ENCODE measurements at places on chromosomes 1 and 21. TPM values are rescaled to one million over a fixed set of nuclear protein-coding genes. Genes with fewer than 3 reads are reported as not detected.

Gene SLC35E2B
- 61.6 TPM for total RNA-seq

Gene PROK1
- not detected for total RNA-seq

Gene ZNF648
- total RNA-seq, result 0.31 TPM

Gene C8A
- total RNA-seq, result not detected

Gene SH2D1B
- total RNA-seq, result not detected

Gene FCRLB
- total RNA-seq, result 3.1 TPM

Gene MPZL1
- total RNA-seq, result 278 TPM

Gene SLX9
- total RNA-seq, result 6.1 TPM

Gene RAP1GAP
- 26.4 TPM for total RNA-seq

Gene IGSF3
- 115 TPM for total RNA-seq

Gene ABCA4
- 0.94 TPM for total RNA-seq

DNA sequence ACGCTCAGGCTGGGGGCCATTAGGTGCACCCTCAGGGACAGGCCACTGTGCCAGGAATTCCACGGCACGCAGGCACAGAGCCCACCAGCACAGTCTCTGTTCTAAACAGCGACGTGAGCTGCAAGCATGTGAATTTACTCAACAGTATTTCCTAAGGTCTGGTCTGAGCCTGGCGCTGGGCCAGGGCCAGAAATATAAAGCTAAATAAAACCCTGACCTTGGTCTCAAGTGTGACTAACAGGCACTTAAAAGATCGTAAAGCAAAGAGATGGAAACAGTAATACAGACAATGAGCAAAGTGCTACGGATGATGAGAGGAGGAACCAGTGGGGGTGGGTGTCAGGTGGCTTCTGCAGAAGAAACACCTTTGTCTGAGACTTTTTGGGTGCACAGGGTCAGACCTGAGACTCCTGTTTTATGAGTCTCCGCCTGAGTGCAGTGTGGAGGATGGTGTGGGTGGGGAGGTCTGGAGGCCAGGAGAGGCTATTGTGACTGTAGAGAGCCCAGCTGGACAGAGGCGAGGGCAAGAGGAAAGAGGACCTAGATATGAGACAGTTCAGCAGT is 53.4 kb upstream of the EDN2 start:
- DNase-seq, result no peak

DNA sequence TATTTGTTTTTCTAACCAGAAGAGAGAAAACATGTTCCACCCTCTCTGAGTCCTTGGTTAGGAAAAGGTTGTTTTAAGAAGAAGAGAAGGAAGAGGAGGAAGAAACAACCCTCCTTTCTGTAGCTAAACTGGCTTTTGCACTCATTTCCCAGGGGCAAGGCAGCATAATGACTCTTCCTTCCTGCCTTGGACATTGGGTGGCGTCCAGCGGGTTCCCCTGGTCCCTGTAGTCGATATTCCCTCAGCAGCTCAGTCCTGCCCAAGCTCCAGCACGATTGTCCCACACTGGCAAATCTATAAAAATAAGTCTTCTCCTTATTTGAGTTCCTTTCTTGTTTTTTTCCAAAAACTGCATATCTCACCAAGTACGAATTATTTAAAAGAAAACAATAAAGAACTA is 81.2 kb downstream of the TEX35 start:
- no peak for DNase-seq

DNA sequence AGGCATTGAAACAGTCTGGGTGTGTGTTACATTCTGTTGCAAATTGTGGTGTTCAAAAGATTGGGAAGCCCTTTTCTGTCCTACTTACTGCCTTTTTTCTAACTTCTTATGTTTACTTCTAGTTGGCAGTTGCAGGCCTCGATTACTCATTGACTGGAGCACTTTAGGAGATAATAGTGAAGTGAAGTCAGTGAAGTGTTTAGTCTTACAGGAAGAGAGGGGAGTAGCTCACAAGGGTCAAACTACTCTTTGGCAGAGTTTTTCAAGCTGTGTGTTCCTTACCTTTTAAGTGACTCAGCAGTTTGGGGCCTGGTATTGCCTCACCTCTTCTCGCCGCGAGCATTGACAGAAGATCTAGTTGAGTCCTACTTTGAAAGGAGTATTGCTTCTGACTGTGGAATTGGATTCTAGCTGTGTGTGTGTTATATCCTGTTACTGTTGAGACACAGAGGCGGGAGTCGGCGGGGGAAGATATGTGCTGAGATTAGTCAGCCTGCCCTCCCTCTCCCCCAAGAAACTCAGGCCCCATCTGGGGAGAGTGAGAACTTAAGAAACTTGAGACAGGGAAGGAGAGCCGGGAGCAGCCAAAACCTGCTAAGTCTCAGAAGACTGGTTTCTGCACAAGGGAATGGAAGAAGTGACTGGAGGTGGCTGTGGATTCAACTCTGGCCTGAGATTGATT is 19.3 kb downstream of the AHCYL1 start:
- peak; percentile 41 for DNase-seq

DNA sequence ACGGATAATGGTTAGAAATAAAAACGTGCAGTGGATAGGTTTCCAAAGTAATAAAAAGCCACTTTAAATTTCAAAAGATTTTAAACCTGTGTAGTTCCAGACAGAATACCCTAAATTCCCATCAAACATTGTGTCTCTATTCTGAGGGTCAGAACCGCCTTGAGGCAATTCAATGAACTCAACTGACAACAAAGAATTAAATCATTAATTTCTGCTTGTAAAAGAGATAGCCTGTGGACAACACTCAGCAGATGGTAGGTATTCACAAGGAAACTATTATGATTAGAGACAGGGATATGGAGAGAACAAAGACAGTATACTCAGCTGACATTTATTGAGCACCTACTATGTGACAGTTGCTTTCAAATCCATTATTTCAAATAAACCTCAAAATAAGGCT is 35.1 kb upstream of the JUN start:
- no peak for DNase-seq

- DNase-seq, result no peak
Observed at GRCh38 chr1:81270051-81270450, 530.7 kb upstream of the ADGRL2 start.

DNA sequence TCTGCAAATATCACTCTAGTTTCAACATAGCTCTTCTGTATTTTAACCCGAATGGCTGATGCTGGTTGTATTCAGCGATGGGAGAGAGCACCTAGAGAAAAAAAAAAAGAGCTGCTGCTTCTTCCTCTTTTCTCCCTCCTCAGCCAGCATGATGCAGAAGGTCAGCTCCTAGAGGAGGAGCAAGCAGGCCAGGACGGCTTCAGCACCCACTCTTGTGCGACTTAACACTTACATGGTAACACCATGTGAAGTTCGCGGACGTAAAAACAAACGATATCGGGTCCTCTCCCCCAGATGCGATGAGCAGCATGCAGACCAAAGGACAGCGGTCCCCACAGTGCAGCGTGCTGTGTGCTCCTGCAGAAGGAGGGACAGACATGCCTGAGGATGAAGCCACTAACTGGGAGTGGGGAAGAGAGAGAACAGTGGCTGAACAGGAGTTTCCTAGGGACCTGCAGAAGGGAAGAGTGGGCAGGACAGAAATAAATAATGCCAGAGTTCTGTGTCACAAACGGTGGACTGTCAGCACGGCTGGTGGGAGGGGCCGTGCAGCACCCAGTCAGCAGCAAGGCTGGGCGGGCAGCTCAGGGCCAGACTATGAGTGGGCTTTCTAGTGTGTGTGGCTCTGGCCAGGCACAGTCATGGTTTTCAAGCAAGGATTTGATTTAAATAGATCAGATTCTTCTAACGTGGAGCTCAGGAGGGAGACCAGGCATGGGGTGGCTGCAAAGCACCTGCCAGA is 11.4 kb upstream of the B3GALT5 start:
- DNase-seq, result no peak

DNA sequence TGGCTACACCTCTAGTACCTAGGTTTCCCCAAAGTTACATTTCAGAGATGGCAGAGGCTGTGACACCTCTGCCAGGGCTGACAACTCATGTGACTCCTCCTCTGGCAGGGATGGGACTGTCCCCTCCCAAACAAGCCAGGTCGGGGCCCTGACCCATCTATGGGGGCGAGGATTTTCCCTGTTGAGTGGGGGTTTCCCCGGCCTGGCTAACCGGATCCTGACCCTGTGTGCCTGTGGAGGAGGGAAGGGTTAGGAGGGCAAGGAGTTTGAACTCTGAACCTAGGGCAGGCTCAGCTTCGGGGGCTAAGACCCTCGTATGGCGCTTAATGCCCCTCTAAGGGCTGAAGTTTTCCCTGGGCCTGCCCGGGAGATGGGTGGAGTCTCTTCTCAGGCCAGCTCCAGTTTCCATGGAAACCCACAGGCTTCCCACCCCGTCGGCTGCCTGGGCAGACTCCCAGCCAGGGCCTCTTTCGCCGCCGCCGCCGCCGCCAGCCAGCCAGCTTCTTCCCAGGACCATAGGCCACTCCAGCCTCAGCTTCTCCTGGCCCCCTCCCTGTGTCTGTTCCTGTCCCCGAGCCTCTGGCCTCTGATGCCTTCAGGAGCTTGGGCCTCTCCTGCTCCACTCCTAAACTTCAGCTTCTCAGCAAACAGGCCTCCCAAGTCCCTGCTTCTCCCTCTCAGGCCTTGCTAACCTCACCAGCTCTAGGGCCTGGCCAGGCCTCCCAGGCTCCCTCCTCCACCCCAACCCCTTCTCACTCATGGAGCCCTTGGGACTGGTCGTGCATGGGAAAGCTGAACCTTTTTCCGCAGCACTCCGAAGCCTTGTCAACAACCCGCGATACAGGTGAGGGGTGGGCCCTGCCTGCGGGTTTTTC is at the start of gene BTBD19:
BTBD19 (plus strand) TSS at position 461 of the 875 bp plus-strand sequence; CDS start at position 759, 298 bp downstream.
- DNase-seq, result peak; percentile 74

DNA sequence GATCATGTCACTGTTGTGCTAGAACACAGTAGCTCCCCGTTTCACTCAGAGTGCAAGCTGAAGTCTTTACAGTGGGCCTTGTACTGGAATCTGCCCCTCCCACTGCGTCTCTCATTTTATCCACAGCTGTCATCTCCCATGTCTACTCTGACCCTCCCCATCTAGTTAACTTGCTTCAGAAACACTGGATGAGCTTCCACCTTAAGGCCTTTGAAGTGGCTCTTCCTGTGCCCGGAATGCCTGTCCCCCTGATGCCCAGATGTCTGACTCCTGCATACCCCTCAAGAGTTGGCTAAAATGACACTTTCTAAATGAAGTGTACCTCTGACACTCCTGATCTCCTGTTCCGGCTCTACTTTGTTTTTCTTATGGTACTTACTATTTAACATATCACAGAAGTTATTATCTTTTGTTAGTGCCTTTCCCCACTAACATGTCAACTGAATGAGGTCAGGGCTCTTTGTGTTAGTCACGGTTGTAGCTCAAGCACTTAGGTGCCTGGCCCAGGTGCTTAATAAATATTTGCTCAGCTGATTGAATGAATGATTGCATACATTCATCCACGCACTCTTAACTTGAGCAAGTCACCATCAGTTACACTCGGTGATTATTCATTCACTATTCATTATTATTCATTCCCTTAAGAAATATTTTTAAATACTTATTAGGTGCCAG is 13.3 kb downstream of the ARV1 start:
- DNase-seq, result no peak

- DNase-seq, result no peak
Observed at GRCh38 chr1:46128344-46128743, 4.1 kb downstream of the PIK3R3 start.

- DNase-seq, result no peak
Observed at GRCh38 chr1:89286549-89287180, 14.0 kb upstream of the GBP5 start.

DNA sequence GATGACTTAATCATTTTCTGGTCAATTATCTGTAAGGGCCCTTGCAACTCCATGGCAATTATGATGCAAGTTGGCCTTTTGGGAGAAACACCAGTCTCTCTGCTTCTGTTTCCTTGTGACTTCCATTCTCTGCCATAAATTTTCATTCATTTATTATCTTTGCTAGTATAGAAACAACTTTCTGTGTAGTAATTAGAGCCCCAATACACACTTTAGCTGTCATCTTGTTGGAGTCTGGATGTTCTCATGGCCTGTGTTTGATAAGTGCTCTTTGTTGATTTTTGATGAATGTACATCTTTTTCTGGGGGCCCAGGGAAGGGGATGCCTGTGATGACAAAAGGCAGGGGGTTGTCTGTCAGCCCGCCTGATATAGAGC is 22.4 kb downstream of the PROX1 start:
- no peak for DNase-seq

GRCh38 chr1:211589782-211590721 is 11.1 kb upstream of the SLC30A1 start:
- no peak for DNase-seq

DNA sequence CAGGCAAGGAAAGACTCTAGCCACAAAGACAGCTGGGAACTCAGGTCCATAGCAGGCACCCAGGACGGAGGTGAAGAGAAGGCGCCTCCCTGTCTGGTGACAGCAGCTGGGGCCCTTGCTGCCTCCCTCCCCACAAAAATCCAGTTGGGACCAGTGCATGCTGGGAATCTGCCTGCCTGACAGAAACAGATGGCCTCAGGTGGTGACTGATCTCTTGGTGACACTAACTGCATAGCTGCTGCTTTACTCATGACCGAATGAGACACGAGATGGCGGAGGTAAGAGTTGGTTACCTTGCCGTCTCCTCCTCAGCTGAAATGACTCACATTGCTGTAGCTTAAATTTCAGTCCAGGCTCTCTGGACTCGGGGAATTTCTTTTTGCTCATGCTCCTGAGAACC is 130.3 kb downstream of the FGGY start:
- no peak for DNase-seq

GRCh38 chr1:199742547-199742946 is 285.0 kb upstream of the NR5A2 start:
- no peak for DNase-seq

- DNase-seq, result no peak
Observed at GRCh38 chr1:180916012-180916770, 3.5 kb downstream of the KIAA1614 start.

DNA sequence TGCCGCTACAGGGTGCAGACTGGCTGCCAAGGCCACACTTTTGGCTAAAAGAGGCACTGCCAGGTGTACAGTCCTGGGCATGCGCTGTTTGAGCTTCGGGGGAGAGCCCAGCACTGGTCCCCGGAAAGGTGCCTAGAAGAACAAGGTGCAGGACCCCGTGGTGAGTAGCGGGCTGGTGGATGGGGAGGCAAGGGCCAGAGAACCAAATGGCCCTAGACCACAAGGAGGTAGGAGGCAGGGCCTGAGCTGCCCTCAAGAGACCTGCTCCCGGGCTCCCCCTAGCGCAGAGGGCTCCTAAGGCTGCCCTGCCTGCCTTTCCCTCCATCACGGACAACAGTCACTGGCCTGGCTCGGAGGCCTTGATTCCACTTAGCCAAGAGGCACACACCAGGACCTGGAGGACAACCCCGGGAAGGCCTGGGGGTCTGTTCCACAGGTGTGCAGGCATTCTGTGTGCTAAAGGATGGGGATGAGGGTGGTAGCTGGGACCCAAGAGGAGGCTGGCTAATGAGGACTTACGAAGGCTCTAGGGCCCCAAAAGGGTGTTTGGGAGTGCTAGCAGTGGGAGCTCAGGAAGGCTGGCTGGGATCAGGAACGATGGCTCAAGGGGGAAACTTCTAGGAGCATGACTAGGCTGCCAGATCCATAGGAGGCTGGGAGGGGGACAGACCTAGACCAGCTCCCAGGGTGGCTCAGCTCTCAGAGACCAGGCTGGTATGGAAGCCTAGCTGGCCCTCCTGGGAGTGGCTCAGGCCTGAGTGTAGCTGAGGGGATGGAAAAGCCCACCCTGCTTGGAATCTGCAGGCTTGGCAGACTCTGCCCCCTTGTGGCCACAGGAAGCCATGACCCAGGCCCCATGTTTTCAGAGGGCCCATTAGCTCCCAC is 742 bp downstream of the ARTN start:
- DNase-seq, result no peak

Measured in occipital lobe (tissue), 3 donors.